Immature natural killer cell (primary cell): ENCODE measurements at places on chromosomes 11 and 22.

GRCh38 chr11:126543691-126544090 is 188.2 kb downstream of the ST3GAL4 start:
- no peaks in the 10 kb centered on the region for H3K4me1 ChIP-seq
- H3K27ac ChIP-seq, result no peak overlapping the region
- no peak for DNase-seq
- peaks cover 2% of the 10 kb centered on the region for H3K27me3 ChIP-seq
- no peaks in the 10 kb centered on the region for H3K36me3 ChIP-seq

- no peak overlapping the region for H3K27ac ChIP-seq
- no peak for DNase-seq
- H3K4me3 ChIP-seq, result no peak overlapping the region
- no peaks in the 10 kb centered on the region for H3K36me3 ChIP-seq
These were observed 21.4 kb downstream of the MN1 start for GRCh38 chr22:27780161-27780575.

GRCh38 chr11:22130462-22131053 is 62.3 kb upstream of the ANO5 start:
- H3K27me3 ChIP-seq, result peaks cover 2% of the 10 kb centered on the region
- no peak overlapping the region for H3K4me3 ChIP-seq
- DNase-seq, result no peak
- H3K36me3 ChIP-seq, result peaks cover 3% of the 10 kb centered on the region
- no peaks in the 10 kb centered on the region for H3K4me1 ChIP-seq

DNA sequence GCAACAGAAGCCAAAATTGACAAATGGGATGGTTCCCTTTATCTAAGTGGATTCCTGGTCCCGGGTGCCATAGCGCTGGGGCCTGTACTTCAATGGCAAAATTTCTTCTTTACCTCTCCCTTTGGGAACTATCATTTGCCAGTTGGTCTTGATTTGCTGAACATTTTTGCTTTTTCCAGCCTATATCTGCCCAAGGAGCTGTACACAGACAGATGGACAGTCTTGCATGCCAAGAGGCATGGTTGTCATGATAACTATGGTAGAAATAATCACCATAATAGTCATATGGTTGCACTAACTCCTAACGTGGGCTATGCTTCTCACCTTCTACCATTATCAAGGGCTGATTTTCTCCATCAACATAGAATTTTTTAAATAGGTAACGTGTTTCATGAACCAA is 1030.9 kb downstream of the OPCML start:
- DNase-seq, result no peak
- no peak overlapping the region for H3K4me3 ChIP-seq
- peaks cover 3% of the 10 kb centered on the region for H3K27me3 ChIP-seq
- H3K36me3 ChIP-seq, result no peaks in the 10 kb centered on the region
- H3K27ac ChIP-seq, result no peak overlapping the region

- no peaks in the 10 kb centered on the region for H3K4me1 ChIP-seq
- H3K27ac ChIP-seq, result no peak overlapping the region
- no peaks in the 10 kb centered on the region for H3K27me3 ChIP-seq
These were observed 57.4 kb upstream of the NUP160 start for GRCh38 chr11:47905358-47906059.

DNA sequence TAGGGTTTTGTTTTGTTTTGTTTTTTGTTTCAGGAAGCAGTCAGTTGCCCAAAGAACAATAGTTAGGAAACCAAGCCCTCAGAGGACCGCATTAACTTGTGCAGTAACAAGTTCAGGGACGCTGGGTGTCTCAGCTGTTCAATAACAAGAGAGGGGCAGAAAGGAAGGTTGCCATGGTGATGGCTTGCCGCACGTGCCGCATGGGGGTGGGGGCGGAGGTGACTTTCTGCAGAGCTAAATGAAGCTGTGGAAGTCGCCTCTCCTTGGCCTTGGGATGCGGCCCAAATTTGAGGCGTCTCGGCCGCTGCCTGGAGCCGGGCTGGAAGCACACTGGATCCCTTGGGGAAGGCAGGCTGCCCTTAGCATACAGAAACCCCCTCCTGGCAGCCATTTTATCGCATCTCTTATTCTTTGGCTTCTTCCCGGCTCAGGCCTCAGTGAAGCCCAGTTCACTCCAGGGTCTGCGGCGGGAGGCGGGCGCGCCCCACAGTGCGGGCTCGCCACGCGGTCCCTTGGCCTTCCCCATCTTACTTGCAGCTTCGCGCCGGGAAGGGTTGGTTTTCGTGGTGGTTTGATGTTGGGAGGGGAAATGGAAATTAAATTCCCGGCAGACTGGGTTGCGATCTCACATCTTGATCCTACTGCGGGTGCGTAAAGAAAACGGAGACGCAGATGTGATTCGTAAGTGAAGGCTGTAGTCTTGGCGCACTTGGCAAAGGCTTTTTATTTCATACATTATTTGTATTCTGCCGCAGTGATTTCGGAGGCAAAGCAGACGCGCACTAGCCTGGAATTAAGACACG is 94.3 kb downstream of the SLC17A6 start:
- no peak overlapping the region for H3K27ac ChIP-seq
- H3K4me1 ChIP-seq, result no peaks in the 10 kb centered on the region
- no peak for DNase-seq
- H3K27me3 ChIP-seq, result peaks cover 10% of the 10 kb centered on the region
- no peaks in the 10 kb centered on the region for H3K36me3 ChIP-seq

DNA sequence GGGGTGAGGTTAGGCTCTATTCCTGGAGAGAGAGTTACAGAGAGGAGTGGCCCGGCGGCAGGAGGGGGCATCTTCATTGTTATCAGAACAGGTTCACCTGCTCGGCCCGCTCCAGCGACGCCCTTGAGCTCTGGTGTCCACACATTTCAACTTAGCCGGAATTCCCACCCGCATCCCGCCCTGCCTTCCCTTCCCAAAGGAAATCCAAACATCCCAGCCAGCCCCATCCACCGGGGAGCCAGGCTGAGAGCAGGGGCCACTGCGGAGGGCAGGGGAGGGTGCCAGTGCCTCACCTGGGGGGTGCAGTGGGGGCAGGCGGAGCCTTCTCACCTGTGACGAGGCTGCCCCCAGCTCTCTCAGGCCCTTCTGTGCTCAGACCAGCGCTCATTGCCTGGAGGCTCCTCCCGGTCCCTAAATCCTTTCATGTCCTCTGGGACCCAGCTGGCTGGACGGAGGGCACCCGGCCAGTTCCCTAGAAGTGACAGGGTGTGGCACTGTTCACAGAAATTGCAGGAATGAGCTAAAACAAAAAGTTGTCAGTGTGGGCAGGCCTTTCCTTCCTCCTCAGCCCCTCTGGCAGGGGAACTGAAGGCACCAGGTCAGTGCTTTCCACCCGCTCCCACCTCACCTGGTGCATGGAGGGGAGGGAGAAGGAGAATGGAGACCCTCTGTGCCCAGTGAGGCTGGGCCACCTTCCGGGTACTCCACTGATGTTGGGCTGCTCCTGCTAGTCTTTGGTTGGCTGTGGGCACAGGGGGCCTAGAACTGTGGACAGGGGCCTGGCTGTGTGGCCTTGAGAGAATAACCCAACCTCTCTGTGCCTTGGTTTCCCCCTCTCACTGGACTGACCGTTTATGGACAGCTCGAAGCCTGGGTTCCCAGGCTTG is 2.2 kb upstream of the MRGPRG start:
- H3K27ac ChIP-seq, result no peak overlapping the region
- H3K4me3 ChIP-seq, result no peak overlapping the region
- peaks cover 3% of the 10 kb centered on the region for H3K36me3 ChIP-seq

DNA sequence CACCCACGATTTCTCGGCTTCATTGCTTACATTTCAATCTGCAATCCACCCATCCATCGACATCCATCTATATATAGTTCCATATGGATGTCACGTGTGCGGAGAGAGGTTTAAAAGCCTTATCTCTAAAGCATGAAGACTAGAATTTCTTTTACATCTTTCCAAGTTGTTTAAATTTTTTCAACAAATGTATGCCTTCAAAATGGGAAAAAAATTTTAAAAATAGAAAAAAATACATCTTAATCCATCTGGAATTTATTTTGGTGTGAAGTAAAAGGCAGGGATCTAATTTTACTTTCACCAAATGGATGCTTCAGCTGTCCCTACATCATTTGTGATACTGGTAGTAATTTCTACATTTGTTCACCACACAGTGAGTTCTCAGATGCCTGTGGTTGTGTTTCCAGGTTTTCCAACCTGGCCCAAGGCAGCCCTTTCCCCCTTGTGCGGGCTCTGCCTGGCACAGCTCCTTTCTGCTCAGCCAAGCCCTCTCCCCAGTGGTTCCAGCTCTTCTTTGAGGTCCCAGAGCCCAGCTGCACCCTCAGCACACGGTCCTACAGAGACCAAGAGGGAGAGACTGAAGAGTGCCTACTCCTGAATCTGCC is 37.6 kb upstream of the KLHL35 start:
- H3K27me3 ChIP-seq, result no peaks in the 10 kb centered on the region
- no peak overlapping the region for H3K4me3 ChIP-seq
- no peak overlapping the region for H3K27ac ChIP-seq
- H3K4me1 ChIP-seq, result peaks cover 9% of the 10 kb centered on the region
- no peak for DNase-seq
- H3K36me3 ChIP-seq, result no peaks in the 10 kb centered on the region

- H3K27me3 ChIP-seq, result peaks cover 3% of the 10 kb centered on the region
- H3K27ac ChIP-seq, result no peak overlapping the region
- no peak overlapping the region for H3K4me3 ChIP-seq
- no peaks in the 10 kb centered on the region for H3K4me1 ChIP-seq
- no peaks in the 10 kb centered on the region for H3K36me3 ChIP-seq
These were observed 97.0 kb downstream of the PKNOX2 start for GRCh38 chr11:125261588-125261987.

DNA sequence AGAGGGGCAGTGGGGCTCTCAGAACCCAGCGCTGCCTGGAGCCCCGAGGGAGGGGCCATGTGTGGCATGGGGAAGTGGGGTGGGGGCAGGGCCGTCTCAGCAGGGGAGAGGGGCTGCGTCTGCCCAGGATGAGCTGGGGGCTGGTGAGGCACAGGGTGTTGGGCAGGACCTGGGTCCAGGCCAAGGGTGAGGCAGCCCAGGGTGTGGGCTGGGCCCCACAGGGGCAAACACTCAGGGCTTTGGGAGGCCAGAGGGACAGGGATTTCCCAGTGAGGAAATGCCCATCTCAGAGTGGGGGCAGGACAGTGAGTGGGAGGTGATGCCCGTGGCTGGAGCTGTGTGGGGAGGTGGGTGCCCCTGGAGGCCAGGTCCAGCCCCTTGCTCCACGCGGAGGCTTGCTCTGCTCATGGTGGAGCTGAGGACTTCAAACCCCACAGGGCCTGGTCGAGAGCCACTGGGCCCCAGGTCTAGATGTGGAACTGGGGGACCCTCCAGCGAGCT is 5.4 kb downstream of the PLXNB2 start:
- no peak overlapping the region for H3K27ac ChIP-seq
- no peaks in the 10 kb centered on the region for H3K36me3 ChIP-seq
- no peak for DNase-seq

GRCh38 chr11:105489446-105489845 is 120.4 kb upstream of the GRIA4 start:
- no peak for DNase-seq
- no peak overlapping the region for H3K4me3 ChIP-seq
- no peaks in the 10 kb centered on the region for H3K36me3 ChIP-seq
- no peaks in the 10 kb centered on the region for H3K27me3 ChIP-seq
- H3K4me1 ChIP-seq, result no peaks in the 10 kb centered on the region

- no peak overlapping the region for H3K4me3 ChIP-seq
- H3K27ac ChIP-seq, result no peak overlapping the region
- peaks cover 13% of the 10 kb centered on the region for H3K36me3 ChIP-seq
- H3K4me1 ChIP-seq, result peaks cover 9% of the 10 kb centered on the region
- H3K27me3 ChIP-seq, result peaks cover 2% of the 10 kb centered on the region
These were observed 42.1 kb downstream of the PRDM10 start for GRCh38 chr11:129960216-129961214.

- H3K27ac ChIP-seq, result no peak overlapping the region
- H3K4me1 ChIP-seq, result no peaks in the 10 kb centered on the region
- H3K4me3 ChIP-seq, result no peak overlapping the region
- peak; percentile 55 for DNase-seq
- peaks cover 1% of the 10 kb centered on the region for H3K27me3 ChIP-seq
These were observed 23.2 kb downstream of the CAPN1 start for GRCh38 chr11:65204646-65205601.

DNA sequence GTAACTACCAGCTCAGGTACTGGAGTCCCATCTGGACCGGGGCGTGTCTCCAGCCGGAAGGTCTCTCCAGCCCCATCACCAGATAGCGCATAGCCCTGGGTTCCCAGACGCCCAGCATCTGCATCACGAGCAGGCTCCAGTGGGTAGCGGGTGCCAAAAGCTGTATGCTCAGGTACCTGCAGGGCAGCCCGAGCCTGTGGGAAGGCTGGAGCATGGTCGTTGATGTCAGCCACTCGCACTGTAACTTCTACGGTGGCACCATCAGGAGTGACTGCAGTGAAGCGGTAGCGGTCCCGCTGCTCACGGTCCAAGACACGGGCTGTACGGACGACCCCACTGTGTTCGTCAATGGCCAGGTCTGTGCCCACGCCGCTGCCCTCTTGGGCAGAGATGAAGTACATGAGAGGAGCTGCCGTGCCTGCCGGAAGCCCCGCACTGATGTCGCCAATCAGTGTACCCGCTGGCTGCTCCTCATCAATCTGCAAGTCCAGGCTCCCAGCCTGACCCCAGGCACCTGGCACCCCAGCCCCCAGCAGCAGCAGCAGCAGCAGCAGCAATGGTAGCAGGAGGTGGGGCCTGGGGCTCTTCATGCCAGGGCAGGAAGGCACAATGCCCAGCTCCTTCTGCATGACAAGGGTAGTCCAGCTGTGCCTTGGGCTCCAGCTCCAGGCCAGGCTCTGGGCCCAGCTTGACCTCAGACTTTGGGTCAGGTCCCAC is 14.5 kb downstream of the DCHS1 start:
- H3K36me3 ChIP-seq, result no peaks in the 10 kb centered on the region
- H3K27ac ChIP-seq, result no peak overlapping the region
- DNase-seq, result no peak
- H3K4me1 ChIP-seq, result no peaks in the 10 kb centered on the region

- H3K36me3 ChIP-seq, result peaks cover 15% of the 10 kb centered on the region
- peaks cover 2% of the 10 kb centered on the region for H3K27me3 ChIP-seq
- peak overlapping the region; percentile 95 for H3K27ac ChIP-seq
- peaks cover 65% of the 10 kb centered on the region for H3K4me1 ChIP-seq
- peak; percentile 52 for DNase-seq
These were observed 23.9 kb upstream of the TMPRSS13 start for GRCh38 chr11:117953024-117953671.

DNA sequence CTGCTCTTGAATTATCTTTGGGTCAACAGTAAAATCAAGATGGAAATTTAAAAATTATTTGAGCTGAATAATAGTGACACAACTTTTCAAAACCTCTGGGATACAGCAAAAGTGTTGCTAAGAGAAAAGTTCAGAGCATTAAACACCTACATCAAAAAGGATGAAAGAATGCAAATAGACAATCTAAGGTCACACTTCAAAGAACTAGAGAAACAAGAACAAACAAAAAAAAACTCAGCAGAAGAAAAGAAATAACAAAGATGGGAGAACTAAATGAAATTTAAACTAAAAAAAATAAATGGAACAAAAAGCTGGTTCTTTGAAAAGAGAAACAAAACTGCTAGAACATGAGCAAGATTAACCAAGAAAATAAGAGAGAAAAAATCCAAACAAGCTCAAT is 15.0 kb upstream of the TMEM45B start:
- no peaks in the 10 kb centered on the region for H3K4me1 ChIP-seq
- H3K27ac ChIP-seq, result no peak overlapping the region
- H3K27me3 ChIP-seq, result peaks cover 11% of the 10 kb centered on the region
- peaks cover 4% of the 10 kb centered on the region for H3K36me3 ChIP-seq
- no peak for DNase-seq
